Activated CD4-positive, alpha-beta T cell treated with anti-CD3 and anti-CD28 coated beads, Interleukin-2, amount 50 U/mL, for 48 hours (primary cell): ENCODE measurements at places on chromosomes 3 and 15.

GRCh38 chr15:67707520-67708283 is 117.6 kb upstream of the SKOR1 start:
- no peak for DNase-seq

- DNase-seq = no peak
These were observed 40.5 kb upstream of the RPS17 start for GRCh38 chr15:82580713-82581112.

DNA sequence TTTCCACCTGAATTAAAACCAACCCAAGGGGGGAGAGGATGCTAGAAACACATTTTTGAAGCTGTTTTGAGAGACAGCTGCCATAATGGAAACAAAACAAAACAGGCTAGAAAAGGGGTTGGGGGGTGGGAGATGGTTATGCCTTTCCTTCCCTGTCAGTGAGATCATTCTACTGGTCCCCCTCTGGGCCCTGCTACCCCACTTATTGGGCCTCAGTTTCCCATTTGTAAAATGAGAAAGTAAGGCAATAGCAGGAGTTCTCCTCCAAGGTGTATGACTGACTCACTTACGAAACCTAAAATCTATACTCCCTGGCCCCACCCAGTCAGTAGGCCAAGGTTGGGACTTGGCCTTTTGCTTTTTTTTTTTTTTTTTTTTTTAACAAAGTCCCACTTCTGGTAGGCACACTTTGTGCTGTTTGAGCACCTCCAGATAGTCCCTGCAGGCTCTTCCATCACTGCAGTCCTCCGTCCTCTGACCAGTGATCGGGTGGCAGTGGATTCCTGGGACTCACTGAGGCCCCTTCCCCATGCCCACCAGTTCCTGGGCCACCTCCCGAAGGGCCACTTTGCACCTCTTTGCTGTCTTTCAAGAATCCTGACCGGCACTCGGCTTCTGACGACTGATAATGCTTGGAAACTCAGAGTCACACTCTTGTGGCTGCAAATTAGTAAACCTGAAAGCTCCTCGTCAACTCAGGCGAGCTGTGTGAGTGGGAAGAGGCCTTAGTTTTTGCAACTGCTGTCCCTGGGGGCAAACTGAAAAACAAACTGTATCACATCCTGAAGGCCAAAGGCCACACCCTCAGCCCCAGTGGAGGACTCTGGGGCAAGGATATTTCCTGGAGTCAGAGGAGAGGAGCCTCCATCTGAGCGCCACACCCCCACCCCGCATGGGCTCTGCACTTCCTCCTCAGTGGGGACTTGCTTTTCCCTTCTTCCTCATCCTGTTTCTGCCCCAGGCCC is 6.7 kb upstream of the PSTPIP1 start:
- DNase-seq = peak; percentile 84

GRCh38 chr15:52117549-52117948 is 5.0 kb upstream of the BCL2L10 start:
- DNase-seq = no peak

DNA sequence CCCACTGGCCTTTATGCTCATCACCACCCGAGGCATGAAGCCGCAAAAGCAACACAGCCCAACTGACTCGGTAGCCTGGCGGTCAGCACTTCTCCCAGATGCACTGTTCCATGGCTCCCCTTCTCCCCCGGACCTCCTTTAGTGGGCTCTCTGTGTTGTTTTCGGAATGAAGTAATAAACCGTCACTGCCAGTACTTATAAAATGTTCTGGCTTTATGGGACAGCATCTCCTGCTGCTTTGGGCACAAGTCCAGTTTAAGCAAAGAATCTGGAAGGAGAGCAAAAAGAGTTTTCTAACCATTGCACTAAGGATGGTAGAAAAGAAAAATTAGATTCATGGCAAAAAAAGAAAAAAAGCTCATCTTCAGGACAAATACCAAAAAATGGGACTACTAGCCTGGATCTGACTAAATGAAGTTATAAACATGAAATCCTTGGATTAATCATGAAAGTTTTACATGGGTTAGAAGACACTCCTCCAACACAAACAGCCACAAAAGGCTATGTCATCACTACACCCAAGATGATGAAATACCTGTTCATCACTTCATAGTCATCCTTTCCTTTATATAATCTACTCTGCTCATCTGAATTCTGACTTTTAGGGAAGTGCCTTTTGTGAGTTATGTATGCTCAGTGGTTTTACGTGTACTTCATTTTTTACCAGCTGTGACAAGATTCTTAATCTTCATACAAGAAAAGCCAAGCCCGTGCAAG is 89.5 kb upstream of the UBE2E2 start:
- DNase-seq = no peak

GRCh38 chr3:133162670-133163305 is 124.6 kb downstream of the TMEM108 start:
- DNase-seq = no peak

DNA sequence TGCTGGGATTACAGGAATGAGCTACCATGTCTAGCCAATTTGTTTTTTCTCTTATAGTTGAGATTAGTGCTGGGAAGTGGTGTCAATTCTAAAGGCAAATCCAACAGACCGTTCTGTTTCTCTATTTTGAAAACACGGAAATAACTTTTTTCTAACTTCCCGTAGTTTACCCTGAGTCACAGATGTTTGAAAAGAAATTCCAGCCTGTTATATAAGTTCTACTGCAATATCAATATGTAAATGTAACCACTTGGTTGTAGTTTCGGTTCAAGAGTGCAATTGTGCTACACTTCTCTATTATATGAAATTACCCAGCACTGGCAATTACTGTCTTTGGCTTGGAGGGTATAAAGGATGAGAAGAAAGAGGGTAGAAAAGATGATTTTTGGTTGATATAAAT is 22.3 kb upstream of the GNB4 start:
- no peak for DNase-seq

- no peak for DNase-seq
These were observed 1.8 kb downstream of the MAP1A start for GRCh38 chr15:43519196-43519595.

- no peak for DNase-seq
These were observed 72.8 kb upstream of the MYO5C start for GRCh38 chr15:52368402-52368801.

GRCh38 chr3:119276680-119277079 is 17.5 kb upstream of the ARHGAP31 start:
- DNase-seq = no peak

- no peak for DNase-seq
These were observed 54.4 kb downstream of the EOMES start for GRCh38 chr3:27667751-27668150.

DNA sequence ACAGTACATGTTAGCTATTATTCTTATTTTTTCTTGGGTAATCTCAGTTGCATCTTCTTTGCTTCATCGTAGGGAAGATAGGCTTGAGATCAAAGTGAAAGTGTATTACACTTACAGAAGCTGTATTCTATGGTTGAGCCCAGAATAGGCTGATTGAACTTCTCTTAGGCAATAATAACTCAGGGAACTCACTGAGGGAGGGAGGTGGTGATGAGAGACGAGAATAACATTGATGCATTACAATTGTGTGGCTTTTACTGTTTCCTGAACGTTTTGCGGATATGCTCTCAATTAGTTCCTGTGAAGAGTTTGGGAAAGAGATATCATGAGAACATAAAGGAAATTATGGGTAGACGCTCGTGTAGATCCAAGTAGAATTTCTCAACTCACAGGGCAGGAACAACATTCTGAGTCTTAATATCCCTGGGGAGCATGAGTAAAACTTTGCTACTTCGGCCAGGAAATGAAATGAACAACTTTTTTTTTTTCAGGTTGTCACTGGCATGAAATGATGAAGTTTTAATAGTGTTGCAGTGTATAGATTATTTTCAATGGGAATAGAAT is 302.2 kb downstream of the TUSC7 start:
- no peak for DNase-seq

DNA sequence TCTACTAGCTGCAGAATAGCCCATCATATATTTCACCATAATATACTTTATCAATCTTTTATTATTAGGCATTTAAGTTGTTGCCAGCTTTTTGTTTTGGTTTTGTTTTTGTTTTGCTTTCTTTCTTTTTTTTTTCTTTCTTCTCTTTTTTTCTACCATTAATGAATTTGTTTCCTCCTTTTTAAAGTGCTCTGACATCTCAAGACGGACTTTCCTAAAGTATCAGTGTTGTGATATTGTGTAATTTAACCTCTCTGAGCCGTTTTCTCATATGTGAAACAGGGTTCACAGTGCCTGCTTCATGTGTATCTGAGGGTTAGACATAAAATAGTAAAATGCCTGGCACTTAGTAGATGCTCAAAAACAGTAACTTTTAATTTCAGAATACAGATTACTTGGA is 109.5 kb upstream of the IL12A start:
- DNase-seq = no peak

DNA sequence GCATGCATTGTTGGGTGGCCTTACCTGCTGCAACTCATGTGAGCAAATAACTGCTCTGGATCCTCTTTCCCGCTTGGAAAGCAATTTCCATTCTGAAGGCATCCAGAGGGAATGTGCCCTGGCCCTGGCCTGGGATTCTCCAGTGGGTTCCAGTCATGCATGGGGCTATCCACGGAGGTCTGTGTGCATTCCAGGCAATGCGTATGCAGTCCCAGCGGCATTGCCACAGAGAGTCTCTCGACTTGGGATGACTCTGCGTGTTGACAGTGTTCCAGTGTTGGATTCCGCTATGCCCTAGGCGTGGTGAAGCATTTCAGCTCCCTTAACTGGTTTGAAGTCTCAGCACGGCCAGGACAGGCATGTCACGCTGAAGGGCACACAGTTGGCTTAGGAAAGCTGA is 113.9 kb downstream of the SNRPN start:
- DNase-seq = no peak

- no peak for DNase-seq
These were observed 83.5 kb upstream of the PLCL2 start for GRCh38 chr3:16801223-16801622.

- DNase-seq = no peak
These were observed 43.8 kb downstream of the IL5RA start for GRCh38 chr3:3066378-3066777.

- no peak for DNase-seq
These were observed 913.8 kb downstream of the FHIT start for GRCh38 chr3:60337421-60337820.

DNA sequence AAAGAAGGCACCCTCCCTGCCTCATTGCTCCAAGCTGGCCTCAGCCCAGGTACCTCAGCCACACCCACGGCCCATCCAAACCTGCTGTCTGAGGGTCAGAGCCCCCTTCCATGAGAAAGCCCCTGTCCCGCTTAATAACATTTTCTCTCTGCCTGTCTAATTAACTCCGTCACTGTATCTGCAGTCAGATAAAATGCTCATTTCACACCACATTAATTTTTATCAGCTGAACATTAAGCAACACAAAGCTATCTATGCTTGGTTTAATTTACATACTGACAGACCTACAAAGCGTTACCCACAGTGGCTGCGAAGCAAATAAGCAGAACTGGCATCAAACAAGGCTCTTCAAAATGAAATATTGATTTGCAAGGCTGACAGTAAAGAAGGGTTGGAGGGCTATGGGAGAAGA is 309.8 kb upstream of the ICE2 start:
- DNase-seq = no peak

- no peak for DNase-seq
These were observed 21.1 kb upstream of the GYG1 start for GRCh38 chr3:148970271-148970670.

GRCh38 chr3:58835086-58835485 is 168.5 kb upstream of the FAM3D start:
- DNase-seq = no peak

DNA sequence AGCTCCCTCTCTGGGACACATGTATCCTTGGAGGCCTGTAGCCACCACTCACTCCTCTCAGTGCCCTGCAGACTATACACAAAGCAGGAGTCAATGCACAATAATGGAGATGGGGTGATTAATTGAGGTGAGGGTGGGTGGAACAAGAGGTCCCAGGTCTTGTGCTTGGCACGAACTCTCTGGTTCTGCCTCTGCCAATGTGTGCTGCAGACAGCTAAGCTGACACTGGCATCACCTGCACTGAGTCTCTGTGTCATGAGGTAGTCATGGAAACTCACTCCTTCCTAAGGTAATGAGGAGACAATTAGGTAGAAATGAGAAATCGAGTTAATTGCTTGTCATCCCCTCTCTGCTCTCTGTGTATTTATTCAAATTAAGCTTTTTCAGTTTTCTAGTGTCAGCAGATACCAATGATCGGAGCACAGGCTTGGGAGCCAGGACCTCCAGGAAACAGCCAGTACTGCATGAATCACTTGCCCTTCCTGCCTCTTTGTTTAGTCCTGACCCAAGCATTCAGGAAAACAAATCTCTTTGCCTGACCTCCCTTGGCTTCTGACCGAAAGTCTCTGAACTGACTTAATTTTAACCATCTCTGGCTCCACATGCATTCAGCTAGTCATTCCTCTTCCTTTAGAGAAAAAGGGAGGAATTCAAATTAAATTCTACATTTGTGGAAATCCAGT is 56.7 kb downstream of the DRD3 start:
- DNase-seq = no peak

DNA sequence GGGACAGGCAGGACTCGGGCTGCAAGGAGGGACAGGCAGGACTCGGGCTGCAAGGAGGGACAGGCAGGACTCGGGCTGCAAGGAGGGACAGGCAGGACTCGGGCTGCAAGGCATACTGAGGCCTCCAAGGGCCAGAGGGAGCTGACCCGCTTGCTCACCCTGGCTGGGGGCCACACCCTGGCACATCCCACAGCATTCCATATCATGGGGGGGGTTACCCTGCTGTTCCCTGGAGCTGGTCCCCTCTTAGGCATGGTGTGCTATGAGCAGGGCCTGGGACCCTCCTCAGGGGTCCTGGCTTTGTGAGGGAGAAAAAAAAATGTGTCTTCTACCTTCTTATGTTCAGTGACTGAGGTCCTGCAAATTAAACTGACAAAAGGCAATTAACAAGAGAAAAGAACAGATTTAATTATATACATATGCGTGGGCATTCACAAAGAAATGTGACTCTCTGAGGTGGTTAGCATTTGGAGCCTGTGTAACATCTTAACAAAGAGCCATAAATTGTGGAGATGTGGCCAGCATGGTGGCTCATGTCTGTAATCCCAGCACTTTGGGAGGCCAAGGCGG is 97.6 kb upstream of the ALDH1A3 start:
- no peak for DNase-seq

- no peak for DNase-seq
These were observed 195.8 kb downstream of the ZMAT3 start for GRCh38 chr3:178875836-178876235.

DNA sequence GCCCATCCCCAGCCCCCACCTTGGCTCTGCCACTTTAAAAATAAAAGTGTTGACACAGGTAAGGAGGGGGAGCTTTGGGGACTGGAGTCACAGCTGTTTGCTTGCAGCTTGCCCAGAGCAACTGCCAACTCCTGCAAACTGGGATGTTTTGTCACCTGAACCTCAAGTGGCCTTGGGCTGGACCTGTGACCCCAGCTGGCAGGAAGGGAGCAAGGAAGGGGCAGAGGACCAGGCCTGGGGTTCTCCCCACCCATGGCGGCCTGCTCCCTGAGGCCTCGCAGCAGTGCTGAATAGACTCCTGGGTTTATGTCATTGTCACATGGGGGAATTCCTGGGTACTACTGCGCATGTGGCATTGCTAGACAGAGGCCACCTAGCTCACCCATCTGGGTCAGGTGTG is 246.9 kb upstream of the TLE3 start:
- DNase-seq = no peak

- no peak for DNase-seq
These were observed 210.3 kb upstream of the CGNL1 start for GRCh38 chr15:57165992-57166391.

- DNase-seq = no peak
These were observed 530 bp upstream of the PCOLCE2 start for GRCh38 chr3:142889212-142890014.
